ENCODE measurements at places on chromosomes 11 and 22.

- DNase-seq = no peak
Measured at GRCh38 chr11:128701086-128701485, 7.2 kb downstream of the FLI1 start.

GRCh38 chr11:10351765-10352641, 47.1 kb downstream of the ADM start:
- peak; percentile 59 for DNase-seq

DNA sequence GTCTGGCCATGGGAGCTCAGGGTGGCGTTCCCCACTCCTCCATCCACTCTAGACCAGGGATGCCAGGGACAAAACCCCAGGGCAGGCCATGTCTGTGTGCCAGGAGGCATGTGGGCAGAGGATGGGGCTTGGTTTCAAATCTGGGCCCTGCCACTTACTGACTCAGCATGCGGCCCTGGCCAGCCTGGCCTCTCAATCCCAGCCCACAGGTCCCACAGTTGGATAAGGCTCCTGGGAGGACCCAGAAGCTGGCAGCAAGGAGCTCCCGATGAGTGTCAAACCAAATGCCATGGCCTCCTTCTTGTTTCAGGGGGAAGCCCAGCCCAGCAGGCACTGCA, 1290.4 kb downstream of the BRD1 start:
- DNase-seq = no peak

DNA sequence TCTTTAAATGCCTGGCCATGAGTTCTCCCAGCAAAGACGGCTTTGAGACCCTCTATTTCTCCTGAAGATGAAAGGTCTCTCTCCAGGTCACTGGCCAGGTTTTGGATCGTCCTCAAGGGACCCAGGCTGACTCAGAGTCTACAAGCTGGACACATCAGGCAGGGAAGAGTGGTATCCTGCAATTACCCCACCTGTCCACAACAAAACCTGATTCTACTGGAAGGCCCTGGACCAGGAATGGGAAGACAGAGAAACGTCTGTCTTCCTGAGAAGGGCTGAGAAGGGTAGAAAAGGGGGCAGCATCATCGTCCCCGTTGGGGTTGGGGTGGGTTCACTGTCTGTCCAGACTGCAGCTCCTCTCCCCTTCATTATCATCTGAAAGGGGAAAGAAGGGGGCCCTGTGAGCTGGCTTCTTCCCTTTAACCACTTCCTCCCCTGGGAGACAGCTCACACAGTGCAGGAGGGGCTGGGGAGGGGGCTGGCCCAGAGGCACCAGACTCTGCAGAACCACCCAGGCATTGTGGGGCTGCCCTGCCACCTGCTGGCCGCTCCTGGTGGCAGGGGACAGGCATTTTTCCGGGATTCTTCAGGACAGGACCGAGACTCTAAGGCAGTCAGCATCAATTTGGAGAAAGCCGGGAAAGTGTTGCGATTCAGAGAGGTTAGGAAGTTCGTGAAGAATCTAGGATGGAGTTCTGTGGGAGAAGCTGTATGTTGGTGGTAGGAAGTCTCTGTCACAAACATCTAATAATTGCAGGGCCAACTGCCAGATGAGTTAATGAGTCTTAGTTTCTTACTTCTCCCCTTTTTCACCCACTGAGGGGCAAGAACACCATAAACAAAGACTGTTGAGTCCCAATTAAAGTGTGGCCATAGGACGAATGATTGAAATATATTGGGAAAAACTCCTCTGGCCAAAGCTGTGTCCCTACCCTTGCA, 57.6 kb downstream of the SYN3 start:
- peak; percentile 6 for DNase-seq

DNA sequence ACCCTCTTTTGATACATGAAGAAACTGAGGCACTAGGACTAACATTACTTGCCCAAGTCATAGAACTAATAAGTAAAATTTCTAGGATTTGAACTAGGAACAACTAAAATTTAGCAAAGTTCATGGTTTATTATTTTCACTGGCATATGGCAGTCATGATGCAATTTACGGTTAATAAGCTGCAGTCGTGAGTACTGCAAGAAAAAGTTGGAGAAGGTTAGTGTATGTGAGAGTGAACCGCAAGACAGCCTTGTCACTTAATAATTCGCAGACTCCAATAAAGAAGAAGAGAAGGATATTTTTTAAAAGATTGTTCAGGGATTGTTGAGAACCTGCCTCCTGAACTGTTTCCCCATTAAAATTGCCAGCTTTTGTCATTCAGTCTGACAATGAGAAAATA, 663.4 kb upstream of the TENM4 start:
- DNase-seq = no peak

GRCh38 chr11:46639197-46639839, 22.0 kb downstream of the ATG13 start:
- DNase-seq = no peak

- DNase-seq = peak; percentile 49
Measured at GRCh38 chr11:105324156-105324555, 184.6 kb upstream of the CARD18 start.

DNA sequence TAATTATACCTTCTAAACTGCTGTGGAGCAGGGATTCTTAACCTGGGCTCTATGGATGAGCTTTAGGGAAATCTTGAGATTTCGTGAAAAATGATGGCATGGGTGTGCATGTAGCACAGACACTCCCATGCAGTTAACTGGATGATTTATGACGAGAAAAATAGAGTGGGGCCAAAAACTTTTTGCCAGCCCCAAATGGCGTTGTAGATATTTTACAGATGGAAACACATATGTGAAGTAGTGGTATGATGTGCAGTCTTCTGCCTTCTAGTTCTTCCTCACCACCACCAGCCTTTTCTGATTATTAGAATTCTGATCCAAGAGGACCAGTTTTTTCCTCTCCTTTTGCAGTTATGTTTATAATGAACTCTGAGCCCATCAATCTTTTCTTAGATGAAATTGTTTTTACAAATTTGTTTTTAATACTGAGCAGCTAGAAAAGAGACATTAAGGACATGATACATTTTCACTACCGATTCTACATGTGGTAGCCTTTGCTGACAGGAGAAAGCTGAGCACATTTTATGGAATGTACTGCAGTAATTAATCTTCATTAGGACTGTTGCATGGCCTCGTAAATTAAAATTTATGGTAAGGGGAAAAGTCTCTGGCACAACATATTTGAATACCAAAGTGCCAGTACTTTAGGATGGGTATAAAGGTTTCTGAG, 261.4 kb downstream of the DDX10 start:
- no peak for DNase-seq

- no peak for DNase-seq
Measured at GRCh38 chr11:17275400-17276235, 921 bp upstream of the NUCB2 start.

DNA sequence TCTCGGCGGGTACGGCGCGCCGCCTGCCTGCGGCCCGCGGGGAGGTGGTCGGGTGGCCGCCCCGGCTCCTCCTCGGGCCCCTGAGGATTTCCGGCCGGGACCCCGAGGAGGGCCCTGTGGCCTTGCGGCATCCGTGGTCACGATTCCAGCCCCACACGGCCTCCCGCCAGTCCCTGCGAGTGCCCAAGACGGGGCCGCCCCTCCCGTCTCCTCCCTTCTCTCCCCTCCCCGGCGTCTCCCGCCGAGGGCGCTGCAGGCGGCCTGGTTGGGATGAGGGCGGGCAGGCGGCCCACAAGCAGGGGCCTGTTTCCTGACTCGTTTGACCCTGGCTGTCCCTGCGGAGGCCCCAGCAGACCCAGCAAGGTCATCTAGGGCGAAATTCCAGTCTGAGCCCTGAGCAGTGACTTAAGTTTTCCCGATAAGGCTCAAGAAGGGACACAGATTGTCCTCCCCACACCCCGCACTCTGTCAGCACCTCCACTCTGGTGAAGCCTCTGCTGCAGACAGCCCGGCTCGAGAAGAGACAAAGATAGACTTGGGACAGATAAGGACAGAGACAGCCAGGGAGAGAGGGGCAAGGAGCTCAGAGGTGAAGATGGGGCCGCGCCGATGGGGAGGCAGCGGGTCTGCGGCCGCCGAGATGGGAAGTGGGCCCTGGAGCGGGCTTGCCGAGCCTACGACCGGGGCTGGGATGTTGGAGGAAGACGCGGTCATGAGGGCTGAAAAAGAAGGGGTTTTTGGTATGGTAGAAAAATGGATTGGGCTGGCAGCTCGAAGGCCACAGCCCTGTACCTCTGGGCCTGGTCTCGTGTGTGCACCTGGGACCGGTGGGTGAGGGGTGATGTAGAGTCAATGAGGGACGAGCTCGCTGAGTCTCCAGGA, 95.0 kb downstream of the SWAP70 start:
- DNase-seq = peak; percentile 13

GRCh38 chr22:45208993-45209838, 31.5 kb downstream of the KIAA0930 start:
- no peak for DNase-seq

- DNase-seq = peak; percentile 78
Measured at GRCh38 chr11:114340311-114341131, 44.3 kb downstream of the NNMT start.

DNA sequence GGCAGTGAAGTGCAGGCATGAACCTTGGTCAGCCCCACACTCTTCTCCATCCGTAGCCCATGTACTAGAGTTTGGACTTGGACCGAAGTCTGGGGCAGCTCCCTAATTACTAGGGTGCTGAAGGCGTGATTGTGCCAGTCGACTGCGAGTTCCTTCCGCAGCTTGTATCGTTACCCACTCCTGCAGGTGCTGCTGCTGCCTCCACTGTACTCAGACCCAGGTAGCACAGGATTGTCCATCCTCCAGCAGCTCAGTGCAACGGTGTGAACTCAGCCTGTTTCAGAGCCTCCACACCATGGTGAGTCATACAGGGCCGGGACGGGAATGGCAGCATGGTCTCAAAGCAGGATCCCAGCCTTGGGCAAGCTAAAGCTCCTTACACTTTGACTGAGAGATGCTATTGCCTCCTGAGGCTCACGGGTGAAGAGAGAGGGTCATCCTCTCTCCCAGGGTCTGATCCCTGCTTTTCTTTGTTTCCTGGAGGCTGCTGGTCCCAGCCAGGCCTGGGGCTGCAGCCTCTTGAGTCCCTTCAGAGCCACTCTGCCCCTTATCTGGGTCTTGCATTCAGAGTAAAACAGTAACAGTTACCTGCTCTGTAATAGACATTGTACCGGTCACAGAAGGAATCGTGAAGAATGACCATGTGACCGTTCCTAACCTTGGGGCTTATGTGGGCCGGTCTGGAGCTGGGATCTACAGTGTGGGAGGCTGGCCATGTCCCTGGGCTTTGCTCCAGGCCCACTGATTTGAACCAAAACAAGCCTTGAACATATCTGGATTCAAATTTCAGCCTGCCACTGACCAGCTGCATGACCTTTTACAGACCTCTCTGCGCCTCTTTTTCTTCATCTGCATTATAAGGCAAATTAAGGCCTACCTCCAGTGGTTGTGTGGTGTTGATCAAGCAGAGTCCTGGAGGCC, 1.7 kb downstream of the TKFC start:
- DNase-seq = no peak

- DNase-seq = no peak
Measured at GRCh38 chr11:80702264-80702663, 1261.4 kb upstream of the TENM4 start.

DNA sequence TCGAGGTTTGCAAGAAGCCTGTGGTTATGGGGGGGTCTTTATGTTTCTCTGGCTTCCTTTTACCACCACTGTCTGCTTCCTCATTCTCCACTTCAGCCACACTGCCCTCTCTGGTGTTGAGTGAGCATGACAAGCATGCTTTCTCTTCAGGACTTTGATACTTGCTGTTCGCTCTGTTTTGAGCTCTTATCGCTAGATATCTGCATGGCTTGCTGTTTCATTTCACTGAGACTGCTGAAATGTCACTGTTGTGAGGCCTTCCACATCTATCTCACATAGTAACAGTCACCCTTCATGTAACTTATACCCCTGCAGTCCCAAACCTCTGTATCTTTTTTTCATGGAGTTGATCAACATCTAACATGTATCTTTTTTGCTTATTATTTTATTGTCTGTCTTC, 59.8 kb downstream of the TMEM135 start:
- DNase-seq = peak; percentile 2

DNA sequence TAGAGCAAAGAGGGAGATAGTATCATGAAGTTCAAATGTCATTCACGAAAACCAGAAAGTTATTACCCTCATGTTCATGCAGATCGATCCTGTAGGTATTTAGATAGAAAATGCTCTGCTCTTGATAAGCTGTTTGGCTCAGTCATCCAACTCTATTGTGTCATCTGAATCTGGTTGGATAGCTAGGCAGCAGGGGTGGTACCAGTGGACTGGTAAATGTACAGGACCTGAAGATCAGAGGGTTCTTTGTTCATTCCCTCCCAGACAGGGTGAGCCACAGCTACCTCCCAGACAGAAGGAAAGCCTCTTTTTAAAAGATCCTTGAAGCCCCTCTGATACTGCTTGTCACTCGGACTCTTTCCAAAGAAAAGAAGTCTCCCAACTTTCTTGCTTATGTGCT, 29.8 kb upstream of the DRD2 start:
- DNase-seq = no peak

DNA sequence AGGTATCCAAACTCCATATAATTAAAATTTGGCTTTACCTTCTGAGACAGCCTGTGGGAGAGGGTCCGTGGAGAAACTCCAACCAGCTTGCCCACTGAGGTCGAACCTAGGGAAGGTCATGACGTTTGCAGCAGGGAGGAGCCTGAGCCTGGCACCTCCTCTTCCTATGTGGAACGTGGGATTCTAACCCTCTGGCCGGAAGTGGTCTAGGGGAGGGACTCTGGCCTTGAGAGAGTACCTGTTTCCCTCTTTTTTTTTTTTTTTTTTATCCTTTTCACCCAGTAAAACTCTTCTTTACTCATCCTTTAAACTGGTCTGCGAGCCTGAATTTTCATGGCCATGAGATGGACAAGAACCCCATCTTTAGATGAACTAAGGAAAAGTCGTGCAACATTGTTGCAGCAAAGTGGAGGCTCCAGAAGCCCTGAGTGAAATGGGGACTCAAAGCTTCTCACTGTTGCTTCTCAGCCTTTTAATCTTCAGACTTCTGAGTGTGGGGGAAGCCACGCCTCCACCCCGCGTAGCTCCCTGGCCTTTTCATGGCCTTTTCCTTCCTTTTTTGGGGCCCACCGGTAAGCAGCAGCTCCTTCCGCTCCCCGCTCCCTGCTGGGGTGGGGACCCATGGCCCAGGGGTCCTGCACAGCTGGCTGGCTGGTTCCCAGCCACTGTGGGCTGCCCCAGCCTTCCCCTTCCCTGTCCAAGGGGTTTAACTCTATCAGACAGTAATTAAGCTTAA, 1359.9 kb downstream of the LRRC4C start:
- DNase-seq = no peak

All from NCI-H510A treated with DMSO at 0.1 percent for 48 hours (cell line).